ENCODE measurements at places on chromosomes 13 and 19. TPM values are rescaled to one million over a fixed set of nuclear protein-coding genes. Genes with fewer than 3 reads are reported as not detected.

Gene ANKLE1
- total RNA-seq, result 0.99 TPM

Gene ZNF230
- total RNA-seq, result 5.3 TPM

Gene LIM2
- not detected for total RNA-seq

Gene FPR1
- not detected for total RNA-seq

Gene ONECUT3
- total RNA-seq, result not detected

Gene IFNL1
- not detected for total RNA-seq

Gene ZNF536
- not detected for total RNA-seq

Gene PRODH2
- not detected for total RNA-seq

Gene C19orf73
- 3.4 TPM for total RNA-seq

Gene MZT1
- 8.7 TPM for total RNA-seq

Gene ADGRE2
- total RNA-seq, result not detected

Gene KIRREL2
- total RNA-seq, result not detected

Gene C5AR2
- 0.08 TPM for total RNA-seq

Gene MISP
- total RNA-seq, result 1.1 TPM

DNA sequence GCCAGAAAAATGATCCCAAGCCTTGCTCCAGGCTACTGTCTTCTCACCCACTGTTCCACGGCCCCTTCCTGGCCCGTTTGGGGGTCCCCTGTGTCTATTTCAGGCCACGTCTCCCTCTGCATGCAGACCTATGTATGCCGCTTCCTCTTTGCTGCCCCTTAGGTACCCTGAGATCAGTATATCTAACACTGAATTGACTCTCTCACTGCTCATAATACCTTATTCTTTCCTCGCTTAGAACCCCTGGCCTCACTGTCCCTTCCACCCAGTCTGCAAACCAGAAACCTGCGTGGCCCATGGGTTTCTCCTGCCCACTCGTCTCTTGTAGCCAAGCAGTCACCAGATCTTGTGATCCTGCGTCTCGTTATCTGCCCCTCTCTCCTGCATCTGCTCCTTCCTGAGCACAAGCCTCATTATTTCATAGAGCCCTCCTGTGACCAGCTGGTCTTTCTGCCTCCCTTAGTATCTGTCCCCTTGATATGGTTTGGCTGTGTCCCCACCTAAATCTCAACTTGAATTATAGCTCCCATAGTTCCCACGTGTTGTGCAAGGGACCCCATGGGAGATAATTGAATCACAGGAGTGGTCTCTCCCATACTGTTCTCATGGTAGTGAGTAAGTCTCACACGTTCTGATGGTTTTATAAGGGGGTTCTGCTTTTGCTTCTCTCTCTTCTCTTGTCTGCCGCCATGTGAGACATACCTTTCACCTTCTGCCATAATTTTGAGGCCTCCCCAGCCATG, 109.0 kb upstream of the RNF113B start:
- no peaks in the 10 kb centered on the region for H3K27me3 ChIP-seq
- no peak for DNase-seq
- no peak overlapping the region for H3K4me3 ChIP-seq
- peaks cover 12% of the 10 kb centered on the region for H3K36me3 ChIP-seq
- H3K4me1 ChIP-seq, result peaks cover 14% of the 10 kb centered on the region

- no peak overlapping the region for H3K27ac ChIP-seq
- peaks cover 10% of the 10 kb centered on the region for H3K4me1 ChIP-seq
- H3K27me3 ChIP-seq, result no peaks in the 10 kb centered on the region
- no peaks in the 10 kb centered on the region for H3K36me3 ChIP-seq
- H3K4me3 ChIP-seq, result no peak overlapping the region
Measured at GRCh38 chr13:40776681-40777165, 5.7 kb upstream of the MRPS31 start.

- no peak for DNase-seq
- H3K4me3 ChIP-seq, result no peak overlapping the region
- H3K4me1 ChIP-seq, result peaks cover 18% of the 10 kb centered on the region
- H3K27me3 ChIP-seq, result no peaks in the 10 kb centered on the region
- H3K36me3 ChIP-seq, result no peaks in the 10 kb centered on the region
- H3K27ac ChIP-seq, result peak overlapping the region; percentile 48
Measured at GRCh38 chr13:66558506-66558905, 671.6 kb downstream of the PCDH9 start.

- H3K36me3 ChIP-seq, result peaks cover 14% of the 10 kb centered on the region
- H3K4me3 ChIP-seq, result no peak overlapping the region
- H3K4me1 ChIP-seq, result peaks cover 69% of the 10 kb centered on the region
- H3K27ac ChIP-seq, result peak overlapping the region; percentile 16
Measured at GRCh38 chr13:21055511-21056045, 5.8 kb downstream of the LATS2 start.

- peaks cover 4% of the 10 kb centered on the region for H3K4me1 ChIP-seq
- no peak for DNase-seq
- no peak overlapping the region for H3K27ac ChIP-seq
- no peaks in the 10 kb centered on the region for H3K36me3 ChIP-seq
- no peaks in the 10 kb centered on the region for H3K27me3 ChIP-seq
Measured at GRCh38 chr19:48741129-48741999, 954 bp upstream of the RASIP1 start.

- no peak for DNase-seq
- no peaks in the 10 kb centered on the region for H3K27me3 ChIP-seq
- no peak overlapping the region for H3K4me3 ChIP-seq
- no peaks in the 10 kb centered on the region for H3K4me1 ChIP-seq
- H3K36me3 ChIP-seq, result no peaks in the 10 kb centered on the region
Measured at GRCh38 chr19:31910224-31910623, 435.2 kb upstream of the ZNF507 start.

DNA sequence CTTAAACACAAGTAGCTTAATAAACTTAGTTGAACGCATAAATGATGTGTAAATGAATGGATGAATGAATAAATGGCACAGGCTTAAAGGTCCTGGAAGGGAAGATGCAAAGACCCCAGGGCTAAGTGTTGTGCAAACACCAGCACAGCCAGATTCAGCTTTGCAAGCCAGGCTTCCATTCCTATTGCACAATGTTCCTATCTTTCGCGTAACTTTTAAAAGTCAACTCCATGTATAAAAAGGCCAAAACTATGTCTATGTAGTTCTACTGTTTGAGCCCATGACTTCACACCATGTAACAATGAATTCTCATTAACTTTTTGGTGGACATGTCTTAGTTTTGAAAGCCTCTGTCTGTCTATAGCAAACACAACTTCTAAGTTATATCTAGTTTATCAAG, 226.0 kb downstream of the NALCN start:
- H3K4me3 ChIP-seq, result no peak overlapping the region
- H3K27ac ChIP-seq, result no peak overlapping the region
- no peaks in the 10 kb centered on the region for H3K27me3 ChIP-seq
- no peak for DNase-seq

- no peak for DNase-seq
- H3K27ac ChIP-seq, result no peak overlapping the region
- peaks cover 3% of the 10 kb centered on the region for H3K4me1 ChIP-seq
- H3K36me3 ChIP-seq, result no peaks in the 10 kb centered on the region
- H3K27me3 ChIP-seq, result peaks cover 8% of the 10 kb centered on the region
- H3K4me3 ChIP-seq, result no peak overlapping the region
Measured at GRCh38 chr13:77506874-77507273, 28.6 kb upstream of the SCEL start.

- peaks cover 52% of the 10 kb centered on the region for H3K4me1 ChIP-seq
- no peak for DNase-seq
- peak overlapping the region; percentile 83 for H3K27ac ChIP-seq
Measured at GRCh38 chr13:101451641-101452040, 834 bp upstream of the ITGBL1 start.

- H3K27ac ChIP-seq, result peak overlapping the region; percentile 54
- H3K27me3 ChIP-seq, result no peaks in the 10 kb centered on the region
- DNase-seq, result no peak
- H3K4me1 ChIP-seq, result peaks cover 19% of the 10 kb centered on the region
- H3K4me3 ChIP-seq, result peak overlapping the region; percentile 67
Measured at GRCh38 chr19:1402411-1403070, 1.2 kb upstream of the GAMT start.

GRCh38 chr13:85236413-85236812, 562.8 kb downstream of the SLITRK6 start:
- no peak for DNase-seq
- no peak overlapping the region for H3K4me3 ChIP-seq
- no peaks in the 10 kb centered on the region for H3K36me3 ChIP-seq
- no peaks in the 10 kb centered on the region for H3K27me3 ChIP-seq

GRCh38 chr19:49488046-49488862, 846 bp downstream of the RPL13A start:
- peaks cover 43% of the 10 kb centered on the region for H3K36me3 ChIP-seq
- peak overlapping the region; percentile 91 for H3K4me3 ChIP-seq
- H3K27me3 ChIP-seq, result no peaks in the 10 kb centered on the region
- DNase-seq, result no peak

GRCh38 chr19:8445488-8446001, 770 bp downstream of the HNRNPM start:
- peaks cover 6% of the 10 kb centered on the region for H3K36me3 ChIP-seq
- H3K4me1 ChIP-seq, result peaks cover 43% of the 10 kb centered on the region
- H3K4me3 ChIP-seq, result peak overlapping the region; percentile 93
- H3K27ac ChIP-seq, result peak overlapping the region; percentile 89
- DNase-seq, result no peak

DNA sequence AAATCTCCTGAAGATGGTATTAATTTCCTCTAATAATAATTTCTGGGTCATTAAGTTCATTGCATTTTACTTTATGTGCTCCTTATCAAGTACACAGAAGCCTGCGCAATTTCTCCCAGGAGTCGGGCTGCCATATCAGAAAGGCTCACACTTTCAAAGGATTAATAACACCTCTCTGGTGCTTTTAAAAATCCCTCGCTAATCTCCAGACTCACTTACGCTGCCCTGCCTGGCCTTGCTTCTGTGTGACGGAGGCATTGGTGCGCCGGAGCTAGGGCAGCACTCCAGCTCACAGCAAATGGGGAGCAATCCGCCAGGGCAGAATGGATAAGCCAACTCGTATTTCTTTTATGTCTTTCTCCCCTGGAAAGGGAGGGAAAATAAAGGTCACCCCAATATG, 300.8 kb downstream of the EFNB2 start:
- peaks cover 6% of the 10 kb centered on the region for H3K4me1 ChIP-seq
- no peak for DNase-seq
- H3K4me3 ChIP-seq, result no peak overlapping the region
- no peaks in the 10 kb centered on the region for H3K36me3 ChIP-seq
- no peaks in the 10 kb centered on the region for H3K27me3 ChIP-seq
- H3K27ac ChIP-seq, result no peak overlapping the region

DNA sequence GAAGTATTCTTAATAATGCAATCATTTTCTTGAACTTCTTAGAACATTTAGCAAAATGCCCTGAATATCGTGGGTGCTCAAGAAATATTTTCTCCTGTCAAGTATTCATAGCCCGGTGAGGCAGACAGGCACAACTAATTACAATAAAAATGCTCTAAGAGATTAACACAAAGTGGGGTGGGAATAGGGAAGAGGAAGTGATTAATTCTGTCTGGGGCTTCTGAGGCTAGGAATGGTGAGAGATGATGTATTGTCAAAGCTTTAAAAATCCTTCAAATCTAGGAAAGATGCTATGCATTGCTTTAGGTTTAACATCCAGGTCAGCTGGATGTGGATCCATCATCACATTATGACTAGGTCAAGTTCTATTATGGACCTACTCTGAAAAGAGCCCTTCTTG, 66.9 kb upstream of the POSTN start:
- H3K27me3 ChIP-seq, result no peaks in the 10 kb centered on the region
- H3K4me1 ChIP-seq, result peaks cover 38% of the 10 kb centered on the region
- H3K4me3 ChIP-seq, result no peak overlapping the region
- H3K27ac ChIP-seq, result peak overlapping the region; percentile 66
- H3K36me3 ChIP-seq, result no peaks in the 10 kb centered on the region
- DNase-seq, result no peak

DNA sequence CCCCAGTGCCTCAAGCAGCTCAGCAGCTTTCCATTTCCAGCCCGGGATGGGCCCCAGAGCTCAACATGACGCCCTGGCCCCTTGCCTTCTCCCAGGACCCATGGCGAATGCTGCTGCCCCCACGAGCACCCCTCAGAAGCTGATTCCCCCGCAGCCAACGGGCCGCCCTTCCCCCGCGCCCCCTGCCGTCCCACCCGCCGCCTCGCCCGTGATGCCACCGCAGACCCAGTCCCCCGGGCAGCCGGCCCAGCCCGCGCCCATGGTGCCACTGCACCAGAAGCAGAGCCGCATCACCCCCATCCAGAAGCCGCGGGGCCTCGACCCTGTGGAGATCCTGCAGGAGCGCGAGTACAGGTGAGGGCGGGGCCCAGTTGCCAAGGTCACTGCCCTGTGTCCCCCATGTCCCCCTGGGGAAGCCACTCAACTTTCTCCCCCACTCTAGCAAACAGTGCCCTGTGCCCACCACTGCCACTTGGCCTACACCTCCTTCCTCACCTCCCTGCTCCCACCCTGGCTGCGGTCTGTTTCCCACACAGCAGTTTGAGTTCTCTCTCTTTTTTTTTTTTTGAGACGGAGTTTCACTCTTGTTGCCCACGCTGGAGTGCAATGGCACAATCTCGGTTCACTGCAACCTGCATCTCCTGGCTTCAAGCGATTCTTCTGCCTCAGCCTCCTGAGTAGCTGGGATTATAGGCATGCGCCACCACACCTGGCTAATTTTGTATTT, 26.9 kb downstream of the SMARCA4 start:
- H3K27me3 ChIP-seq, result no peaks in the 10 kb centered on the region
- no peak overlapping the region for H3K27ac ChIP-seq
- no peaks in the 10 kb centered on the region for H3K4me1 ChIP-seq

GRCh38 chr19:29559743-29560142, 33.9 kb downstream of the VSTM2B start:
- H3K27me3 ChIP-seq, result no peaks in the 10 kb centered on the region
- H3K4me3 ChIP-seq, result no peak overlapping the region
- no peak for DNase-seq
- H3K36me3 ChIP-seq, result no peaks in the 10 kb centered on the region
- no peaks in the 10 kb centered on the region for H3K4me1 ChIP-seq
- H3K27ac ChIP-seq, result no peak overlapping the region

- H3K27me3 ChIP-seq, result peaks cover 6% of the 10 kb centered on the region
- no peak overlapping the region for H3K27ac ChIP-seq
- no peak overlapping the region for H3K4me3 ChIP-seq
- DNase-seq, result no peak
- peaks cover 15% of the 10 kb centered on the region for H3K4me1 ChIP-seq
Measured at GRCh38 chr13:26225896-26226617, 3.9 kb upstream of the RNF6 start.

- DNase-seq, result no peak
- peaks cover 59% of the 10 kb centered on the region for H3K4me1 ChIP-seq
- no peaks in the 10 kb centered on the region for H3K36me3 ChIP-seq
- no peaks in the 10 kb centered on the region for H3K27me3 ChIP-seq
Measured at GRCh38 chr13:50676602-50677001, 166.9 kb downstream of the DLEU7 start.

- H3K4me3 ChIP-seq, result no peak overlapping the region
- H3K36me3 ChIP-seq, result no peaks in the 10 kb centered on the region
- no peaks in the 10 kb centered on the region for H3K27me3 ChIP-seq
- DNase-seq, result peak; percentile 32
Measured at GRCh38 chr19:31976775-31977536, 368.5 kb upstream of the ZNF507 start.

All from osteocyte (in vitro differentiated cells).